IPS-NIHi11 (cell line): ENCODE measurements at places on chromosomes 3 and 15.

DNA sequence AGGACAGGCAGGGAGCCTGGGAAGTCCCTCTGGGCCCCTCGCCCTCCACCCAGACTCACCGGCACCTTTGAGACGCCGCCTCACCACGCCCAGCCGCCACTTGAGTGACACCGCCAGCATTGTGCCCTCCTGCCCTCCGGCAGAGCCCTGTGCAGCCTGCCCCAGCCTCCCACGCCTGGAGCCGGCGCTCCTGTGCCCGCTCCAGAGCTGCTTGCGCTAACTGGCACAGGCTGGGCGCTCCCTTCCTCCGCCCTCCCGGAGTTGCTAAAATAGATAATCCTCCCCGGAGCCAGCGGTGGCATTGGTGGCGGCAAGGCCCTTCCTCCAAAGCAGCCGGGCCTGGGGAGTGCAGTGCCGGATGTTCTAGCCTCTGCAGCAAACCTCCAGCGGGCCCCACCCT is 15.7 kb upstream of the GRIP2 start:
- DNase-seq: no peak

- no peak for DNase-seq
These were observed 782.0 kb downstream of the MCTP2 start for GRCh38 chr15:95013381-95013780.

DNA sequence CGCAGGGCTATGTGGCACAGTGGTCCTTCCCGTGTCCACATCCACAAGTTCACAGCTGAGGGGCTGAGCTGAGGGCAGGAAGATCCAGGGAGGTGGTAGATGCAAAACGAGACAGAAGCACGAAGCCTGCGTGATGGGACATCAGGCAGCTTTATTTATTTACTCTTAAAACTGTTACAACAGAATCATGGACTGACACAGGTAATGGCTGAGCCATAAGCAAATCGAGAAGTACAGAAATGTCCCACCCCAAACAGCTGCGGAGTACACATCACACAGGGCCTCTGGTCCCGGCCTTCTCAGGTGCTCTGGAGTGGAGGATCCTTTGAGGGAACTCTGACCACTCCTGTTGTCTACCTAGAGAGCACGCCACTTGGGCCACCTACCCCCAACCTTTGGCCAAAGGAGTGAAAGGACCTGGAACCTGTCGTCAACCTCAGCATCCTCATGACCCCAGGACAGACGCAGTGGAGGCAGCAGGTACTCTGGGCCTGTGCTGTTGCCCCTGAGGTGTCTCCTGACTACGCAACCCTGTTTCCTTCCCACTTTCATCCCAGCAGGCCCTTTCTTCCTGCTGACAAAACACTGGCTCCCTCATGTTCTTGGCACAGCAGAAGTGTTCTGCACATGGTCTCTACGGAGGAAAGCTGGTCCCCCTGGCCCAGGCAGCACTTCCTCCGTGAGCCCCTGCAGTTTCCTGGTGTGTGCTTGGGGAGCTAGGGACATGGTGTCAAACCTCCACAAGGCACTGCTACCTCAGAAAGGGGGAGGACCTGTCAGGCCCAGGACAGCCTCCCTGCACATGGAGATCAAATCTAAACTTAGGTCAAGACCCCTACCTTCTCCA is 47.8 kb downstream of the DHX30 start:
- DNase-seq: no peak

DNA sequence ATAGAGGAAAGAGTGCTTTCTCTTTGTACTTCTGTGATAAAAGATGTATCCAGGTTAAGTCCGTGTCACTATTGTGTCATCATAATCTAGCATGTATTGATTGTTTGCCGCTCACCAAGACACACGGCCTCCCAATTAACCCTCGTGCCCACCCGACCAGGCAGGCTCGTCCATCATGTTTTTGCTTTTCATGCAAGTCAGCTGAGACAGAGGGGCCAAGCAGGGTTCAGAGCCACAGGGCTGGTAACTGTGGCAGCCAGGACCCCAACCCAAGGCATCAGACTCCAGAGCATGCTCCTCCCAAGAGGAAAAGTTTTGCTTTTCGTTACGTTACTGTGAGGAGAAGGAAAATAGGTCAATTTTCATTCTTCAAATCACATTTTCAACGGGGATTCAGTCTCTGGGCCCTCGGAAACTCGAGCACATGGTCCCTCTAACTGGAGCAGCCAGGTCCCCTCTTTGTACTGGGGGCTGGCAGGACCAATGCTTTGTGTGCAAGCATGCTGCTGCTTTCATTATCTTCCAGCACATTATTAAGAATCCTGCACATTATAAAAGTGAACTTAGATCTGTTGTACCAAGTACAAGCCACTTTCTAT is 161.1 kb upstream of the TOPAZ1 start:
- DNase-seq: no peak

DNA sequence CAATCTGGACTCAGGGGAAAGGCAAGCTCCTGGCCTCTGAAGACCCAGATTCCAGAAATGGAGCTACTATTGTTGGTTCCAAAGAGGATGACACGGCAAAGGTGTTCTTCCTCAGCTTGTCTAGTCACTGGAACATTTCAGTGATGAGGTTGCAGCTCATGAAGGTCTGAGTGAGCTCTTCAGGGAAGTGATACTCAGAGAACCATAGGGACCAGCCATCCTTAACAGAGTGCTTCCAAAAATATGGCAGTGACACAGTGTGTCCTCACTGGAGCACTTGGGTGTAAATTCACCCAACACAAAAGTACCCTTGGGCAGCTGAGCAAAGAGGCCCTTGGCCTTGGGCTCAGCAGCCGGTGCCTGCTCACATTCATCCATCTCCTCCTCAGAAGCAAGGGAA is 46.3 kb downstream of the SPTSSB start:
- DNase-seq: no peak

DNA sequence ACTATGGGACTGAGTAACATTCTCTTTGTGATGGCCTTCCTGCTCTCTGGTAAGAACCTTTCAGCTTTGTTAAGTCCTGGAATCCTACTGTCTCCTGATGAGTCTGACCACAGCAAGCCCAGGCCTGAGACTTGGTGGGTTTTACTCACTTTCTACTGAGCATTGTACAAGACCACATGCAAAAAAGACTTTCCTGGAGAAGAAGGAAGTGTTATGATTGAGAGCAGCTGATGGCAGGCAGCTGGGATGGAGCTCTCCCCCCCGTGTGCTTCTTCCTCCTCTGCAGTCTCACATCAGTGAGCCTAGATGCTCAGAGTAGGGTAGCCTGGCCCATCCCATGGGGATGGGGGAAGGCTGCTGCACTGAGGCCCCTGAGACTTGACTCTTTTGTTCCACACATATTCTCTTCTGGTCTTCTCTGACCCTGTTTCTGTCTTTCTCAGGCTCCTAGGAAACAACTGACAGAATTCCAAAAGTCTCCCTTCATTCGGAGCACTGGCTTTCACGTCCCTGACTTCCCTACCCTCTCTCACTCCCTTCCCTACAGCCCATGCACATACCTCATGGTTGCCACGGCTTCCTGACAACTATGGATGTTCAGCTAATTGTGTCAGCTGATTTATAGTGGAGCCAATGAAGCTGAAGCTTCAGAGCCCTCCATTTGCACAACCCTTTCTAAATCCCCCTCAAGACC is 36.6 kb downstream of the CD86 start:
- DNase-seq: no peak

DNA sequence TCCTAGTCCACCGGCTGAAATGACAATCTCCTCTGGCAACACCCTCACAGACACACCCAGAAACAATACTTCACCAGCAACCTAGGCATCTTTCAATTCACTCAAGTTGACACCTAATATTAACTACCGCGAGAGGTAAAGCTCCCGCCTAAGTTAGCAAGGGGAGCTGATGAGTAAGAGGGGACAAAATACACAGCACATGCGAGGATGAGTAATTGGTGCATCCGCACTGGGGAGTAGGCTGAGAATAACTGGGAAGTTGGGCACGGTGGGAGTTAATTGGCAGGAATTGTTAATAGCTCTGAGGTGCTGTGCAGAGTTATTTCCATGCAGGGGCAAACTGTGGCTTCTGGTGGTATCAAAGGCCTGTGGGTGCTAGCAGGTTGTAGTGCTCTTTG is 14.5 kb upstream of the PLD1 start:
- no peak for DNase-seq

DNA sequence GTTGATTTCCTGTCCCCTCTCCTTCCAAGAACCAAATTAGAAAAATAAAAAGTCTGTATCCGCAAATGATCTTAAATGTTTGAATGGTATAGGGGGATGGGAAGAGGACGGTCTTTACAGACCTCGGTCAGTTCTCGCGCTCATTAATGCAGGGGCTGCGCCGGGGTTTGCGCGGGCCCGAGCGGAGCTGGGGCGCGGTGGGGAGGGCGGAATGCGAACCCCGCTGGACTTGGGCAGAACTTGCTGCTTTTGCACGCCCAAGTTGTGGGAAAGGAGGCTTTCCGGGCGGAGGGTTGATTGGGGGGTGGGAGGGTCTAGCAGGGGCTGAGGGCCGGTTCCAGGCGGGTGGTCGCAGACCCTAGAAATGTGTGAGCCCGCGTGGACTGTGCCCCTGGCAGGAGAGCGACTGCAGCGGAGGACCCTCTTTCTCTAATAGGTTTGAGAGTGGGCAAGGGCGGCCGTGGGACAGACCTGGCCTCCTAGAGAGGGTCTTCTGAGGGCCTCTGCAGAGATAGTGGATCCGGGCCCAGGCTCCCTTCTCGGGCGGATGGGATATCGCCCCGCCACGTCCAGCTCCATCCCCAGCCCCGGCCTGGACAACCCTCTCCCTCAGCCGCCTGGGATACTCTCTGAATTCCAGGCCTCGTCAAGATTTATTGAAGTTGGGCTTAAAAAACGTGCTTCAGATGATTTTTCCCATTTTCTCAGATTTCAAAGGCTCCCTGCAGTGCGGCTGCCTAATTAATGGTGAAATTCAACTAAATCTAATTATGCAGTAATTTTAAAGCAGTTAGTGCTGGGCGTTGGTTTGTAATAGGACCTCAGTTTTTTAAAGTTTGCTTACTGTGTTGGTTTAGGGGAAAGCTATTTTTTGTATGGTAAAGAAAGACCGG is 11.3 kb downstream of the NR2F2 start:
- no peak for DNase-seq

- DNase-seq: no peak
These were observed 68.0 kb upstream of the ACAN start for GRCh38 chr15:88735212-88735611.

DNA sequence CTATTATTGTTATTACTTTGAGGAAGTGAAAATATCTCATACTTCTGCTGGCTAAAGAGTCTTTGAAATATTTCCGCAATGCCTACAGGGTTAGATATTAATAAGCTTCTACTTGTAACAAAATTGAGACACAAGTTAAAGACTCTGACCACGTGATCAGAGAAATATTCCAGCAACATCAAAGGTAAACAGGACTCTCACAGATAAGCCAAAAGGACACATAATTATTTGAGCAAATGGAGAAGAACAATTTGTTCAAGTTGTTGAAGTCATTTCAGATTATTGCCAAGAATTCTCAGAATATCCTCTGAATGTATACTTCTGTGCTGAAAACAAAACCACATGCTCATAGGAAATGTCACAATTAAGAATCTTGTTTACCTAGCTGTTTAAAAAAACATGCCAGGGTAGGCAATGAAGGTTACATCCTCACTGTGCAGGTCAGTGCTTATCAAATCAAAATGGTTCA is 225.8 kb upstream of the ALCAM start:
- DNase-seq: no peak

DNA sequence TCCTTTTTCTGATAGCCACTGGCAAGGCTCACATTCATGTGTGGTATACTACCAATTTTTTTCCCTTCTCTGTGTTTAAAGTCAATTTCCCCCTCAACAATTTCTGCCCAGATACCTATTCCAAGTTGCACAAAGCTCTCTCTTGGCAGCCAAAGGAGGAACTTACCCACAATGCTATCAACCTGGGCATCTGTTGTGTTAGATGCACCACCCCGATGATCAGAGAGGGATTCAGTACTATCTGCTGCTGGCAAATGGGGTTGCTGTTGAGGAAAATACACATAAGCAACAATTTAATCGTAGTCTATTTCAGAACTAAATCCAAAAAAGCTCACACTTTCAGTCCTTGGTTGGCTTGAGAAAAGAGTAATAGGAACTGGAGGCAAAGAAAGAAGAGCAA is 46.1 kb downstream of the AAGAB start:
- no peak for DNase-seq

DNA sequence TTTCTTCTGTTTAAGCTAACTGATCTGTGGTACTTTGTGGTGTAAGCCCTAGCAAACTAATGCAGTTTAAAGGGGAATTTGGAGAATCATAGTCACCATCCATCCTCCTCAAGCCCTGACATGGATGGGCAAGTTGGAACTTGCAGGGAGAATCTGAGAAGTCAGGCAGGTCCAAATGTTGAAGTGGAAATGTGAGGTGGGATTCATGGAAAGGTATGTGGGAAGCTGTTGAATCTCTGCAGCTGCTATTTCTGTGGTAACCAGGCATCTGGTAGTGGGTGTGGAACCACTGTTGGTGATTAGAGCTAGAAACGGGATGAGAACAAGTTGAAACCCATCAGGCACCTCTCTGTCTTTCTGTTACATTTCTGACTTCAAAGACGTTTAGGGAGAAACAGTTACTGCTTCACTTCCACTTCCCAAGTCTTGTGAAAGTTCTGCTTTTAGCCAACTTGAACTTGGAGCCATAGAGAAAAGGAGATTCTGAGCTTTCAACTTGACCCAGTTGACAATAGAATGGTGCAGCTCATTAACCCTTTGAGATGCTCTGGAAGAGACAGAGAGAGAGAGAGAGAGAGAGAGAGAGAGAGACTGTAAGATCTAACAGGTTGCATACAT is 38.1 kb upstream of the NMNAT3 start:
- DNase-seq: no peak

GRCh38 chr3:102741105-102741504 is 306.3 kb downstream of the ZPLD1 start:
- DNase-seq: peak; percentile 38

GRCh38 chr3:159624616-159625015 is 364.0 kb upstream of the IL12A start:
- DNase-seq: no peak

- DNase-seq: no peak
These were observed 407.5 kb upstream of the DPH6 start for GRCh38 chr15:35953424-35953823.

DNA sequence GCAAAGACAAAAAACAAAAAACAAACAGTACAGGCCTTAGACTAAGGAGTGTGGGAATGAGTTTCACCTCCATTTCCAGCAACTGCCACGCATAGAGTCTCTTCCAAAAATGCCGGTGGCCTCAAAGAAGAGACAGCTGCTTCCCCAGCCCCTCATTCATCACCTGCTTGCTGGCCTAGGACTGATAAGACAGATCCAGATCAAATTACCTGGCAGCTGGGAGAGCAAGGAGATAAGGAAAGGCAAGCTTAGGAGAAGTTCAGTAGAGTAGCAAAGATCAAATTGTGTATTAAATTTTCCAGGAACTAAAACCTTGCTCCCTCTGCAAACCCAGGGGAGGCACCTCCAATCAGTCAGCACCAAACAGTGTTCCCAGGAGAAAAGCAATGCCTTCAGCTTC is 325.8 kb upstream of the CTNNB1 start:
- no peak for DNase-seq

DNA sequence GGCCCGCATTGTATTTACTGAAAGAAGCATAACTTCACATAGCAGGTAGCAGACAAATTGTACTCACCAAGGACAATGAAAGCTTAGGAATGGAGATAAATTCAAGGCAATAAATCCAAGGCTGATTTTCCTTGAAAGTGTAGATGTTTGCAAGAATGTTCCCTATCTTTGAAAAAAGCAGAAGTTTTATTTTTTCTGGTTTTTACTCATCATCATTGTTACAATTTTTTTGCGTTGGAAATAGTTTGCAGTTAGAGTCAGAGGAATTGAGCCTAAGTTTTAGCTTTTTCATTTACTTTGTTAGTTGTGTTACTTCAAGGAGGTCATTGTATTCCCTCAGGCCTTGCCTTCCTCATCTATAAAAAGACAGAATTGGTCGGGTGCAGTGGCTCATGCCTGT is 213.9 kb upstream of the TBL1XR1 start:
- DNase-seq: no peak
